Activated CD4-positive, alpha-beta T cell treated with anti-CD3 and anti-CD28 coated beads for 36 hours (primary cell): ENCODE measurements at places on chromosomes 16 and 17. TPM values are rescaled to one million over a fixed set of nuclear protein-coding genes. Genes with fewer than 3 reads are reported as not detected.

The FA2H gene
- total RNA-seq = not detected

The HCRT gene
- not detected for total RNA-seq

The DRC7 gene
- not detected for total RNA-seq

The CCL22 gene
- total RNA-seq = 0.72 TPM

The RBFOX1 gene
- total RNA-seq = not detected

The GPR139 gene
- total RNA-seq = not detected

The ZG16 gene
- not detected for total RNA-seq

The CACNA1H gene
- total RNA-seq = 0.86 TPM

The VASN gene
- total RNA-seq = not detected

The C16orf54 gene
- 22.0 TPM for total RNA-seq

The CCL23 gene
- not detected for total RNA-seq

The SEPTIN1 gene
- 159 TPM for total RNA-seq

The MED9 gene
- 12.2 TPM for total RNA-seq

The TIGD7 gene
- 2.9 TPM for total RNA-seq

The TAF15 gene
- total RNA-seq = 316 TPM

The IRF8 gene
- 250 TPM for total RNA-seq

The CEP20 gene
- total RNA-seq = 51.0 TPM

The MYH2 gene
- total RNA-seq = not detected
